ENCODE measurements at places on chromosomes 6 and 20.

DNA sequence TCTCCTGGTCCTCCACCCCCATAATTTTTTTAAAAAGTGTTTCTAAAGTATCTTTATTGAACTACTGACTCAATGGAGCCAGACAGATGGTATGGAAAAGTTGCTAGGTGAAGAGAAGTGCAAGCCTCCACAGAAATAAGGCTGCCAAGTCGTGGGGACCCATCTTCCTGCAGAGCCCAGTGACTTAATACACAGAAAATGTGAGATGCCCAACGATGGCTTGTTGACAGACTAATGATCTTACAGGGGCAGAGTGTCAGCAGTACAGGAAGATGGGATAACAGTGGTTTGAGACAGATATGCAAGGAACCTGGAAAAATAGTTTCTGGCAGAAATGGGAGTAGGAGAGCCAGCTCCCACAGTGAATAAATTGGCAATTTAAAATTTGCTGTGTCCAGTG lies 43.3 kb downstream of the FYN start:
- DNase-seq = no peak

- no peak for DNase-seq
These were observed 6.3 kb upstream of the AP5S1 start for GRCh38 chr20:3813848-3814581.

DNA sequence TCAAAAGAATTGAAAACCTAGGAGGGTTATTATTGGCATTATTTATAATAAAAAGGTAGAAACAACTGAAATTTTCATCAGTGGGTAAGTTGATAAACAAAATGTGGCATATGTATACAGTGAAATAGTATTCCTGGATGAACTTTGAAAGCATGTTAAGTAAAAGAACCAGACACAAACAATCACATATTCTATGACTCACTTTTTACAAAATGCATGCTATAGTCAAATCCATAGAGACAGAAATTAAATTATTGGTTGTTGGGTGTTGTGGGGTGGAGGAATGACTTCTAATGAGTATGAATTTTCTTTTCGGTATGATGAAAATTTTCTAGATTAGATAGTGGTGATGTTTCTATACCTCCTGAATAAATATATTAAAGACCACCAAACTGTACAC lies 94.6 kb downstream of the LRRC1 start:
- DNase-seq = no peak

DNA sequence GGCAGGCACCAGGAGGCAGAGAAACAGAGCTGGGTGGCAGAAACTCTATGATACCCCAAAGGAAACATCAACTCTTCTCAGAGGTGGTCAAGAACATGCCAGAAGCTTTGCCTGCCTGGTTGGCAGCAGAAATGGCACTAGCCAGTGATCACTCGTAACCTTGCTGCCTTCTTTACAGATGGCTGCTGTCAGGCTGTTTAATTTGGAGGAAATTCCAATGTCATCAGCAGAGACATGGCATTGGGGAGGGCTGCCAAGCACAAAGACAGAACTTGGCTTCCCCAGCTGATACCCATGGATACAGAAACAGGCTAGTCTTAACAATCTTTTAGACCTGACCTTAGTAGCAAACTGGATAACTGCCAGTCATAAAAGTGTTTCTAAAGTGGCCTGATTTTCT lies 153.6 kb downstream of the GMPR start:
- DNase-seq = no peak

GRCh38 chr6:160634706-160635105 lies 29.4 kb downstream of the LPA start:
- DNase-seq = no peak

- DNase-seq = no peak
These were observed 97.4 kb downstream of the EPB41L2 start for GRCh38 chr6:130965656-130966055.

DNA sequence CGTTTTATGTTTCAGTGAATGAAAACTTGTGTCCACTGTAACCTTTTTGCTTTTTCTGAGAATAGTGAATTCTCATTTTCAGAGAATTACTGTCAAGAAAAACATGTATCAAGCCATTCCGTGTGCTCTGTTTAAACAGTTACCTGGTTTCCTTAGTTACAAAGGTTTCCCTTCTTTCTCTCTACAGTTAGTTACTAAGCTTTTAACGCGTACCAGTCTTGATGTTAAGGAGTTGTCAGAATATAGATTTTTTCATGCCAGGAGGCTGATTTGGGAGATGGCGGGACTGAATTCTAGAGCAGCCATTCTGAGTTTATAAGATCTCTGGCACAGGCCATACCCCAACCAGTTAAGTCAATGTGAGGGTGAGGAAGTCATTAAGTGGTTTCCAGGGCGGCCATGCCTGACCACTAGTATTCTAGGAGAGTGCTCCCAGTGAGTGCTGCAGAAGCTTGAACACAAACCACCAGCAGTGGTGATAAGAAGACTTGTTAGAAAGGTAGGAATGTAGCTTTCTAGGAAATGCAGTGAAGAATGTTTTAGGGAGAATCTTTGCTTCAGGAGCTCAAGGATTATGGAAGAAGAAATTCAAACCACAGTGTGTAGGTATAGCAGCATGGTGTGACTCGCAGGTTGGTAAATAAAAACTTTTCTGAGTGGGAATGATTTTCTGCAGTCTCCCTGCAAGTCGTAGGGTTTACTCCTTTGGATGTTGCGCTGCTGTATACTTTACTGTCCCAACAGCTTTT lies 112.9 kb downstream of the JARID2 start:
- DNase-seq = no peak

GRCh38 chr6:17493286-17493685 lies 99.9 kb downstream of the CAP2 start:
- DNase-seq = no peak

GRCh38 chr6:6660339-6661045 lies 72.0 kb downstream of the LY86 start:
- DNase-seq = no peak

GRCh38 chr6:44976677-44977641 lies 351.2 kb upstream of the RUNX2 start:
- DNase-seq = no peak

DNA sequence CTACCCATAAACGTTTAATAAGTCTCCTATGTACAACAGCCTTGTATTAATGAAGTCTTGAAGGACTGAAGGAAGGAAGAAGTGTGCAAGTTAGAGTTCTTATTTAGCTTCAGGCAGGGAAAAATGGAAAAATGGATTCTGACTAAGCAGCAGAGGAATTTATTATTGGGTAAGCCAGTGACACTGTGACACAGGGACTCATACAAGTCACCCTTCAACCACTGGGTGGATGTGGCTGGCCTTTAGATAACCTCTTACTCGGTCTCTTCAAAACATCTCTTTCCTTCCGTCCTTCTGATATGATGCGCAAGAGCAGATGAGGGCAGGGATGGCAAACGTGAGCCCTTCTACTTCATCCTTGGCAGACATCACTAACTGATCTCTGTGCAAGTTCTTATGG lies 145.6 kb downstream of the DHX35 start:
- no peak for DNase-seq

- no peak for DNase-seq
These were observed 72.6 kb downstream of the ARID1B start for GRCh38 chr6:156849806-156850205.

DNA sequence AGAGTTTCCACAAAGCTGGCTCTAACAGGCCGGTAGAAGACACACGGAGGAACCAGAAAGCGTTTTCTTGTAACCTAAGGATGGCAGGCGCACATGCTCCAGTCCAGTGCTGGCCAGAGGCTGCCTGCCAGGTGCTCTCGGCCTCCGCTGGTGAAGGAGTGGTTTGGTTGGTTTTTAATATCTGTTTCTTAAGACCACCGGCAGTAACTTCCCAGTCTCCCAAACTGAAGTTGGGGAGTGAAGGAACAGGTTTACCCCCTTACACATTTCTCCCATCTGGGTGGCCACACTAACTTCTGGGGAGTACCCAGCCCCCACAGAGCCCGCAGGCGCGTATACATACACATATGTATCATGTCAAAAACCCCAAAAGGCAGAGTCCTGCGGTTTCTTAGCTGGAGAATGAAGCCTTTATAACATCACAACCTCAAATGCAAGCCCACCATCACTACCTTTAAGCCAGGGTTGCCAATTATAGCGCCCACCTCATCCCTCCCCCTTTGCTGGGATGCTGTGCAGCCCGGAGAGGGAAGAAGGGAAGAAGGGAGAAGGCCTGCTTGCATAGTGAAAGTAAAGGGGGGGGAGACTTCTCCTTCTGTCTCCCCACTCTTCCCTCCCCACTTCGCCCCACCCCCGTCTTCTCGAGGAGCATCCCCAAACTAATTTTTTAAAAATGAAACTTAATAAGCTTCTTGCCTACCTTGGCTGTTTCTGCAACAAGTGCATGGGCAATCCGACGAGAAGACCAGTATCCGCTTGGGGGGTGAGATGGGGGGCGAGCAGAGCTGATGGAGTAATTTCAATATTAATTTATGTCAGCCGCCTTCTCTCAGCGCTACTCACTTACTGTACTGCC lies 1.0 kb downstream of the TRERF1 start:
- peak; percentile 3 for DNase-seq

GRCh38 chr6:70847106-70848084 lies 109.5 kb downstream of the B3GAT2 start:
- no peak for DNase-seq

GRCh38 chr6:31749301-31750036 lies 9.7 kb downstream of the MSH5 start:
- no peak for DNase-seq

GRCh38 chr6:143553337-143553736 lies 41.8 kb upstream of the FUCA2 start:
- no peak for DNase-seq

GRCh38 chr6:155412335-155412734 lies 43.3 kb downstream of the NOX3 start:
- DNase-seq = no peak

GRCh38 chr6:167300902-167301777 lies 10.0 kb downstream of the UNC93A start:
- DNase-seq = no peak

- no peak for DNase-seq
These were observed 30.4 kb upstream of the PI16 start for GRCh38 chr6:36924131-36924530.

- peak; percentile 65 for DNase-seq
These were observed 1.0 kb downstream of the SYNE1 start for GRCh38 chr6:152636021-152636608.

GRCh38 chr20:50508171-50508755 lies 1.9 kb upstream of the PTPN1 start:
- no peak for DNase-seq

- DNase-seq = no peak
These were observed 12.8 kb downstream of the RSPO3 start for GRCh38 chr6:127131275-127131674.

DNA sequence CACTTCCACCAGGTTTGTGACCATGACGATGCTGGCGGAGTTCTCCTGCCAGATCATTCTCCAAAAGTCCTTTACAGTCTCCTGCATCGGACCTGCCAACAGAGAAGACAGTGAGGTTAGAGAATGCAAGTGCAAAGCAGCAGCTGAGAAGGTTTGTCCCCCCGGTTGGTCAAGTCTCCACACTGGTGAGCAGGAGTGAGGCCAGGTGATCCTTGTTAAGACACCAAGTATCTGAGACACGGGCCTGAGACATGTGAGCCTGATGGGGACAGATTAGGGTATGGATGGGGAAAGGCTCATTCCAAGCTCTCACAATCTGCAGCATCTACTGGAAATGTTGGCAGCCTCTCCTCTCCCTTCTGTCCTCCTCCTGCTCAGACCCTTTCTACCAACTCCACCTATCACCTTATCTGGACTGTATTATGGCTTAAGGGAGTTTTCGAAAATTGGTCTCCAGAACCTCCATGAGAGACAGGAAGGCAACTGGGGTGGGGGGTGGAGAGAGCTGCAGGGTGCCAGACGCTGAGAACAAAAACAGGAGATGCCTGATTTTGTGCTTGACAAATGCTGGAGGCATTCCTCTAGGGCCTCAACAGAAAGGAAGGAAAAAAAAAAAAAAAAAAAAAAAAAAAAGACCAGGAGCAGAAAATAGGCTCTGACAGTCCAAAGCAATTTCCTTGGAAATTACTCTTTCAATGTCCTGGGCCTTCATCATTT lies 500.4 kb upstream of the CHD6 start:
- no peak for DNase-seq

DNA sequence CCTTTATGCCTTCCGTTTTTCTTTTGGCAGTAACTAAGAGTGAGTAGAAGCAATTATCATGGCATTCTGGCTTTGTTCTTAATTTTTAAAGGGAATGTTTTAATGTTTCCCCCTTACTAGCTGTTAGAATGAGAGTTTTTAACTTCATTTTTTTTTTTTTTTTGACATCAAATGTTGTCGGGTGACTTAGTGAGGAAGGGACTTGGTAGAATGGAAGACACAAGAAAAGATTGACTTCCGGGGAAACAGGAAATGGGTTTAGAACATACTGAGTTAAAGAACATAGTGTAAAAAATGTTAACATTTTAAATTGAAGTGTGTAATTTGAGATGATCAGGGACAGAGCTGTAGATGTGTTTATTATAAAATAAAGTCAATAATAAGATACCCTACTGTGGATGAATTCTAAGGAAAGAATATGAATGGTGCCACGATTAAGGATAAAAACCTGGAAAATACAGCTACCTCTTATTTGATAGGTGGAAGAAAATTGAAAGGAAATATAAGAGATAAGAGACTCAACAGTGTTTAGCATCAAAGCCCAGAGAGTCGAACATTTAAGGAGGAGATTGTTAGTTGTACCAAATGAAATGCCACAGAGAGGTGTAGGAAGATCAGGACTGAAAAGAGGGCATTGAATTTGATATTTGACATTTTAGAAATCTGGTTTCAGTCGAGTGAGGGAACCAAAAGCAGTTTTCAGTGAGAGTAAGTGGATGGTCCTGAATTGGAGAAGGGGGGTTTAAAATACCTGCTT lies 9.4 kb downstream of the HSF2 start:
- DNase-seq = no peak

- DNase-seq = no peak
These were observed 308.1 kb downstream of the KHDRBS2 start for GRCh38 chr6:61977947-61978346.

DNA sequence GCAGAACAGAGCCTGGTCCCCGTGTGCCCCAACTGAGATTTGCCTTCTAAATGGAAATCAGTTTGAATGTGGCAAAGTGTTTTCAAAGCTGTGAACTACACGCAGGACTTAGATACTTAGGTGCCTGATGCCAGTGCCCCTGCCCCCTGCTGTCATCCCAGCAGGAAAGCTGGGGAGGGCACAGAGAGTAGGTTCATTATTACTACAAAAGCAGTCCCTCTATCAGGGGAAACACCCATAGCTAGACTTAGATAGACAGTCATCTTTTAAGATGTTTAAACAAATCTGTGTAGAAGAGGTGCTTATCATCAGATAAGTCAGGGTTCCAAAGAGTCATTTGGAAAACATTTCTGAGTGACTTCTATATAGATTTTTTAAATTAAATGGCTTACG lies 155.0 kb upstream of the SNX9 start:
- DNase-seq = no peak

DNA sequence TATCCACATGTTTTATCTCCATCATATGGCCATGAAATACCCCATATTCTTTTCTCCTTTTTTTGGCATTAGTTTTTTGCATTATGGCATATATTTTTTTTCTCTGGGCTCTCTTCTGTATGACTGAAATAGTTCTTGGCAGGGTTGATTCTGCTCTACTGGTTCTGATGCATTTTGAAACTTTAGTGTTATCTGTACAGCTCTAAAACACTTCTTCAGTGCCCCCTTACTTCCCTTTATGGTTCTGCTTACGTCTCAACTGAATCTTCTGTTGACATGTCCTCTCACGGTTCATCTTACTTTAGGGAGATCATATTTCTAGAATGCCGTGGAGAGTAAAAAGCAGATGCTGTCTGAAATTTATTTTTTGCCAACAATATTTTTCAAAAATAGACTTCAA lies 23.2 kb upstream of the TXNDC5 start:
- no peak for DNase-seq
